ENCODE measurements at places on chromosomes 2 and 18. TPM values are rescaled to one million over a fixed set of nuclear protein-coding genes. Genes with fewer than 3 reads are reported as not detected.

DNA sequence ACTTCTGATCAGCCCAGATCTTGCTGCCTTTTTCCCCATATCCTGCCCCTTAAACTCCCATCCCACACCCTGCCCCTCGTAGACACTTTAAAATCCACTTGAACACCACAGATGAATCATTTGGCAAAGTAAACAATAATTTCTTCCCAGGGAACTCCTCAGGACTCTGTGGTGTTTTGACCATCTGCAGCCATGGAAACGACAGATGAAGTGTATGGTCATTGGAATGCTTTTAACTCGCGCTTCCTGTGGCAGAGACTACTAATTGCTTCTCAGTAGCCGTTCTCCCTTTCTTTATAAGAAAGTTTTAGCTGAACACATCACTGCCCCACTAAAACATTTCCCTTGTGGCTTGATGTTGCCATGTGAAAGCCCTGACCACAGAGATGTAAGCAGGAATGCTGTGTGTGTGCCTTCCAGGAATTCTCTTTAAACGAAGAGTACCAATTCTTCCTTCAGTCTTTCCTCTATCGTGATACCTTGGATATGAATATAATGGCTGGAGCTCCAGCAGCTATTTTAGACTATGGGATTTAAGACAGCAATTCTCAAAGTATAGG is 92.7 kb upstream of the PARD3B start:
- no peaks in the 10 kb centered on the region for H3K27me3 ChIP-seq
- peak overlapping the region; percentile 85 for H3K27ac ChIP-seq
- no peak overlapping the region for H3K4me3 ChIP-seq
- no peaks in the 10 kb centered on the region for H3K4me1 ChIP-seq

DNA sequence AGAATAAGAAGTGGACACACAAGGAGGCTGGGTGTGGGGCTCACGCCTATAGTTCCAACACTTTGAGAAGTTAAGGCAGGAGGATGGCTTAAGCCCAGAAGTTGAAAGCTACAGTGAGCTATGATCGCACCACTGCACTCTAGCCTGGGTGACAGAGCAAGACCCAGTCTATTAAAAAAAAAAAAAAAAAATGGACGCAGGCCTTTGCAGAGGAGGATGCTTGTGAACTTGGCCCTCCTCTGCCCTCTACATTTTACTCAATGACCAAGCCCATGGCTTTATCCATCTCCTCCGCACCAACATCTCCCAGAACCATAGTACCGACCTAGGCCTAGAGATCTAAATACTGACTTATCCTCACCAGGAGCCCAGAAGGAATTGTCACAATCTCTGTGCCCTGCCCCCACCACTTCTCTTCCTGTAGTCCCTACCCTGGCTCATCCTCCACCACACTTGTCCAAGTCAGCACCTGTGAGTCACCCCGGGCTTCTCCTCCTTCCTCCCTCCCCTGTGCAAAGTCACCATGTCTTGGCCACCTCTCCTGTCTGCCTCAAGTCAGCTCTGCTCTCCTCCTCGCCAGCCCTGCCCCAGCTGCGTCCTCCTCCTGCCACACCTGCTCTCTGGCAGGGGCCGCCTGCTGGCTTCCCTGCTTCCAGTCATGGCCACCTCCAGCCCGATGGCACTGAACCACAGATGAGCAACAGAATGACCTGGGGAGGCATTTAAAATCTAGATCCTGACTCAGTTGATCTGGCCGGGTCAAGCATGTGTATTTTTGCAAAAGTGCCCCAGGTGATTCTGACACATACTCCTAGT is 35.8 kb upstream of the ASPRV1 start:
- DNase-seq = no peak
- no peak overlapping the region for H3K4me3 ChIP-seq
- H3K36me3 ChIP-seq = peaks cover 37% of the 10 kb centered on the region
- no peak overlapping the region for H3K27ac ChIP-seq
- H3K27me3 ChIP-seq = no peaks in the 10 kb centered on the region

DNA sequence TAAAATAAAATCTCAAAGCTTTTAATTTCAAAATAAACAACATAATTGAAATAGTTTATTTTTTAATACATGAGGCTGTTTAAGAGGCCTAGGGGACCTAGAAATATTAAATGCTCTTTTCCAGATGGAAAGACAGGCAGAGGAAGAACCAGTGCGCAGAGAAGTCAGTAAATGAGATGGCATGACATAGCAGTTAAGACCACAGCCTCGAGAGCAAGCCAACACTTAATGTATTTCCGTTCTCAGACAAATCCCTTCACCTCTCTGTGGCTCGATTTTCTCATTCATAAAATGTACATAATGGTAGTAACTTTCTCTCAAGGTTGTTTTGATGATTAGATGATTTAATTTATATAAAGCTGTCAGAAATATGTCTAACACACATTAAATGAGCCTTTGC is 405.1 kb upstream of the CWC22 start:
- H3K4me1 ChIP-seq = no peaks in the 10 kb centered on the region
- H3K36me3 ChIP-seq = no peaks in the 10 kb centered on the region
- H3K27ac ChIP-seq = no peak overlapping the region
- DNase-seq = no peak
- no peak overlapping the region for H3K4me3 ChIP-seq
- H3K27me3 ChIP-seq = no peaks in the 10 kb centered on the region

DNA sequence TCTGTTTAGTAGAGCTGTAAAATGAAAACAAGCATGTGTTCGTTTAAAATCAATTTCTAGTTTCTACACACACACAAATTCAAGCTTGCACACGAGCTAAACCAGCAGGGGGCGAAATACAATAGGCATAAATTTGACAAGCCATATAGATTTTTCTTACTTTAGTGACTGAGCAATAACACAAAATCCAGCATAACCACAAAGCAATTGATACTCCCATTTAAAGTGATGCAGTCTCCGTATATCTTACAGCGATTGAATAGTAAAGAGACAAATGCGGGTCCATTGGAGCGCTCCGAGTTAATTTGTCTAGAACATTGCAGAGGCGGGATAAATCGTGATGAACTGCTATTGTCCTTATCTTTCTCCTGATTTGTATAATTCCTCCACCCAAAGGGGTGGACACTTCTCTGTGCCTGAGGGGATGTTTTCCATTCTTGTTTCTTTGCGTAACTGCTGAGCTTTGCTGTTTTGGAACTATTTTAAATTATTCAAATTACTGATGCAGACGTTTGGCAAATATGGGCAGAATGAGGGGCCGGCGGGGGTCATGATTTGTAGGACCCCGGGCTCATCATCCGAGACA is 1.2 kb upstream of the AFTPH start:
- H3K4me3 ChIP-seq = peak overlapping the region; percentile 97
- H3K36me3 ChIP-seq = no peaks in the 10 kb centered on the region
- peaks cover 31% of the 10 kb centered on the region for H3K4me1 ChIP-seq

DNA sequence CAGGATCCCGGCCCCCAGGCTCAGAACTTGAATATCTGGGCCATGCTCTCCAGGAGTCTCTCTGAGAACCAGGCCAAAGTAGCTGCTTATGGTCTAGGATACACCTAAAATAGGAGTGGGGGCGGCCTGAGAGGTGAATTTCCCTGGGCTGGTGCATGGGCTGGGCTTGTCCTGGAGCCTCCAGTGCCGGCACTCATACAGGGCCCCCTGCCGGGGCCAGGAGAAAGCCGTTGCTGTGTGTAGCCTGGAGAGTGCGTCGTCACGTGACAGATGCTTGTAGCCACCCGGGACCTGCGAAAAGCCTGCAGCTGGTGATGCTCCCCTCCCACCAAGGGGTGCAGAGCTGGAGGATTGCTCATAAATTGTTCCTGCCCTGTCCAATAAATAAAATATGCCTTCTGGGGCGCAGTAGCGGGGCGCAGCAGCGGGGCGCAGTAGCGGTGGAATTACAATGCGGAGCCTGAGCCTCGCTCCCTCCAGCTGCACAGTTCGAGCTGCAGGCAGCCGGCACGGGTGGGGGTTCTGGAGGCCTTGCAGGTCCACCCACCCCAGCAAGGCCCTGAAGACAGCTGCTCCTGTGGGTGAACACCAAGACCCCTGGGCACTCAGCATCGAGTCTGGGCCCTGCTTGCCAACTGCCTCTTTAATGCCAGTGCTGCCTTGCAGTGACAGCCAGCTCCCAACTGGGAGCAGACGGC is 289.9 kb downstream of the NDUFA10 start:
- no peak for DNase-seq
- H3K4me3 ChIP-seq = no peak overlapping the region
- no peak overlapping the region for H3K27ac ChIP-seq

- no peak overlapping the region for H3K27ac ChIP-seq
- H3K4me1 ChIP-seq = no peaks in the 10 kb centered on the region
- DNase-seq = no peak
- H3K36me3 ChIP-seq = no peaks in the 10 kb centered on the region
- H3K27me3 ChIP-seq = no peaks in the 10 kb centered on the region
- no peak overlapping the region for H3K4me3 ChIP-seq
Observed at GRCh38 chr2:146004462-146004861, 1484.5 kb upstream of the ZEB2 start.

GRCh38 chr2:101063352-101064124 is 61.4 kb downstream of the RPL31 start:
- H3K4me1 ChIP-seq = peaks cover 25% of the 10 kb centered on the region
- peak overlapping the region; percentile 37 for H3K27ac ChIP-seq
- H3K4me3 ChIP-seq = no peak overlapping the region
- DNase-seq = no peak
- H3K27me3 ChIP-seq = no peaks in the 10 kb centered on the region

DNA sequence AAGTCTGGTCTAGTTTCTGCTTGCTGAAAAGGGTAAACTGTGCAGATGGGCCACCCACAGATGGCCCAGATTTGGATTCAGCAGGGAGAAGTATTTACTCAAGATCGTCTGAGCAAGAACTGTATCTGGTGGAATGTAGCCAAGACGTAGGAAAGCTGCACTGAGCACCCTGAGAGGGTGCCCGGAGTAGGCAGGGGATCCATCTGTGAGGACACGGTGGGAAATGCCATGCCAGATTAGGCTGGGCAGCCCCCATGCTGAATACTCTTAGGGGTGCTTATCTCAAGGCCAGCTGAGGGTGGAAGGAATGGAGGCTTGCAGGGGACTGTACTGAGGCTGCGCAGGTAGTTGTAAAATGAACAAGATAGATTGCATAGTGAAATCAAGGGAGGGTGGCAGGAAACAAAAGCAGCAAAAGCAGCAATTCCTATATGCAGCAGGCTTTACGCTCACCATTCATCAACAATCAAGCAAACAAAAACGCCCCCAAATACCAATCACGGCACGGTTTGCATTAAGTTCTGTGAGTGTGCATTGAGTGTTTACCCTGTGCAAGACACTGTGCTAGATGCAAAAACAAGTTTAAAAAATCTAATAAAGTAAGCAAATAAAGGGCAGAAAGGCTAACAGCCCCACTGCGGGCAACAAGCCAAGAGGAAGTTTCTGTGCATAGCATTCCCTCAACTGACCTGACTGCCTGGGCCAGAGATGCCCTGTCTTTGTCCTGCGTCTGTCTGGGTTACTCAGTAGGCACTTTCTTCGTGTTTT is 32.2 kb upstream of the LPIN2 start:
- H3K27me3 ChIP-seq = no peaks in the 10 kb centered on the region
- no peak for DNase-seq
- no peak overlapping the region for H3K27ac ChIP-seq
- H3K36me3 ChIP-seq = no peaks in the 10 kb centered on the region
- no peak overlapping the region for H3K4me3 ChIP-seq

- no peaks in the 10 kb centered on the region for H3K27me3 ChIP-seq
- no peak overlapping the region for H3K27ac ChIP-seq
- H3K4me3 ChIP-seq = no peak overlapping the region
- no peaks in the 10 kb centered on the region for H3K36me3 ChIP-seq
- no peak for DNase-seq
Observed at GRCh38 chr2:211367293-211367692, 810.9 kb downstream of the CPS1 start.

DNA sequence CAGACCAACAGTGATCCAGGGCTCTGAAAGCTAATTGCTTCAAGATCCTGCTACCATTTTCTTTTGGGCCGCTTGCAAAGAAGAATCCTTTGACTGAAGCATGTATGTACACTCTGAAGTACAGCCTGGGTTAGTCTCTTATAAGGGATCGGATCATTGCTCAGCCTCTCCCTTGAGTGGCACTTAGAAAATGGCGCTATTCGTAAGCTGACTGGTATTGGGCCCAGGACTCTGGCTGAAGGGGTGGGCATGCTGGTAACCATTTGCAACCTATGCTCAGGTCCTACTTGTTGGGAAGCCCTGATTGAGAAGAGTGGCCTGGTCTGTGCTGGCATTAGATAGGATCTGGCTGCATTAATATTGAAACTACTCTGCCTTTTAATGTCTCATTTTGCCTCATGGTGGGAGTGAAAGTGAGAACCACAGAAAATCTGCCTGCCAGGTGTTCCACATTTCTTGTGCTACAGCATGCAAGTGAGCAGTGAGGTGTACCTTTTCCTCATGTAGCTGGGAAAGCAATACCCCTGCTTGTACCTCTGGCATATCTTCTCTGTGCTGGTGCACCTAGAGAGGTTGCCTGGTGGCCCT is 661 bp upstream of the MGAT5 start:
- H3K27me3 ChIP-seq = no peaks in the 10 kb centered on the region
- H3K4me3 ChIP-seq = no peak overlapping the region
- no peak for DNase-seq
- no peaks in the 10 kb centered on the region for H3K4me1 ChIP-seq
- H3K36me3 ChIP-seq = no peaks in the 10 kb centered on the region

- no peaks in the 10 kb centered on the region for H3K4me1 ChIP-seq
- no peaks in the 10 kb centered on the region for H3K36me3 ChIP-seq
- H3K4me3 ChIP-seq = no peak overlapping the region
Observed at GRCh38 chr2:100178085-100178788, 35.8 kb upstream of the AFF3 start.

DNA sequence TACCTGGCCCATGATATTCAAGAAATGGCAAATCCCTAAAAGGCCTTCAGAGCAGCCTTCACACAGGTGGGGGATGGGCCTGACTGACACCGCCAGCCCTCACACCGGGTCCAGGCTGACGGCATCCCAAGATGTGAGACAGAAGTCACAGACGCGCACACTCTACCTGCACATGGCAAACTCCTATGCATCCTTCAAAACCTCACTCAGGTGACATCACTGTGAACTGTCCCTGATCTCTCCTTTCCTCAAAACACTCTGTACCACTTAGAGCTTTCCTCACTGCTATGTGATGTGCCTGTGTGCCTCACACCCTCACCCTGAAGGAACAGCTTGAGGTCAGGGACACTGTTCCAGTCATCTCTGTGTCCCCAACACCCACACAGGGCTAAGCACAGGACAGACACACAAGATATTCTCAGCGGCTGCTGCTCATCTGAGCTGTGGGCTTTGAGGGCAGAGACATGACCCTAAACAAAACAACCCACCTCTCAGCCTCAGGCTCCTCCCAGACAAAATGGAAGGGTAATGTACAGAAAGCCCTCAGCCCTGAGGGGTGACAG is 27.5 kb downstream of the BIN1 start:
- H3K4me3 ChIP-seq = no peak overlapping the region
- no peaks in the 10 kb centered on the region for H3K36me3 ChIP-seq
- no peak for DNase-seq
- no peak overlapping the region for H3K27ac ChIP-seq
- peaks cover 27% of the 10 kb centered on the region for H3K4me1 ChIP-seq

DNA sequence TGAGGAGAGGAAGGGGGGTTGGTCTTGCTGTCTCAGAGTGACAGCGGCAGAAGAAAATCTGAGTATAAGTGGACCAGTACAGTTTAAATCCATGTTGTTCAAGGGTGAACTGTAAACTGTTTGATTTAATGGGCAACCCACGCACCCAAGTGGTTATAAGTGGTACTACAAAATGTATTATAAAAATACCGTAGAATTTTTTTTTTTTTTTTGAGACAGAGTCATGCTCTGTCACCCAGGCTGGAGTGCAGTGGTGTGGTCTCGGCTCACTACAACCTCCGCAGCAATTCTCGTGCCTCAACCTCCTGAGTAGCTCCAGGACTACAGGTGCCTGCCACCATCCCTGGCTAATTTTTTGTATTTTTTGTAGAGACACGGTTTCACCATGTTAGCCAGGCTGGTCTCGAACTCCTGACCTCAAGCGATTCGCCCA is 2.1 kb upstream of the CHCHD5 start:
- DNase-seq = no peak
- no peak overlapping the region for H3K4me3 ChIP-seq
- no peaks in the 10 kb centered on the region for H3K36me3 ChIP-seq
- peaks cover 25% of the 10 kb centered on the region for H3K4me1 ChIP-seq

The COBLL1 gene
- total RNA-seq = 17.6 TPM

The FAM117B gene
- 3.7 TPM for total RNA-seq
